ENCODE measurements at places on chromosomes 3 and 15. TPM values are rescaled to one million over a fixed set of nuclear protein-coding genes. Genes with fewer than 3 reads are reported as not detected.

SLC22A14 gene
- not detected for total RNA-seq

AADAC gene
- total RNA-seq: 14.2 TPM

CRYGS gene
- 1.4 TPM for total RNA-seq

LMAN1L gene
- not detected for total RNA-seq

RARRES1 gene
- 7.6 TPM for total RNA-seq

SENP2 gene
- 18.2 TPM for total RNA-seq

OXTR gene
- 10.4 TPM for total RNA-seq

GHSR gene
- not detected for total RNA-seq

TEX55 gene
- total RNA-seq: not detected

B2M gene
- total RNA-seq: 419 TPM

PFKFB4 gene
- 9.0 TPM for total RNA-seq

GPR62 gene
- total RNA-seq: not detected

EBLN2 gene
- total RNA-seq: 0.70 TPM

ISL2 gene
- total RNA-seq: 3.8 TPM

C3orf18 gene
- 2.5 TPM for total RNA-seq

NR2E3 gene
- total RNA-seq: not detected

CNTN4 gene
- not detected for total RNA-seq

CFAP44 gene
- 2.0 TPM for total RNA-seq

GNAT1 gene
- total RNA-seq: not detected

ERICH6 gene
- total RNA-seq: not detected

ADPGK gene
- total RNA-seq: 78.9 TPM

TMCO5A gene
- not detected for total RNA-seq

GOLGA8H gene
- 1.6 TPM for total RNA-seq

PLXNA1 gene
- 22.1 TPM for total RNA-seq

CCR1 gene
- not detected for total RNA-seq

FAM162A gene
- total RNA-seq: 33.2 TPM

MUC13 gene
- 8.3 TPM for total RNA-seq

SLC28A2 gene
- not detected for total RNA-seq

REC114 gene
- total RNA-seq: not detected

CHRFAM7A gene
- total RNA-seq: 7.9 TPM

CPN2 gene
- not detected for total RNA-seq

RAD51 gene
- total RNA-seq: 17.1 TPM

KNL1 gene
- 6.5 TPM for total RNA-seq

RAB6B gene
- 2.1 TPM for total RNA-seq

AAGAB gene
- total RNA-seq: 70.1 TPM

CLDN1 gene
- total RNA-seq: 23.3 TPM

IP6K1 gene
- total RNA-seq: 21.3 TPM

TGM4 gene
- 0.18 TPM for total RNA-seq

ZNF80 gene
- not detected for total RNA-seq

EHHADH gene
- total RNA-seq: 3.8 TPM

MUC4 gene
- 0.07 TPM for total RNA-seq

RPL29 gene
- 1,309 TPM for total RNA-seq

TMEM207 gene
- total RNA-seq: not detected

HYAL3 gene
- 9.6 TPM for total RNA-seq

LACTB gene
- total RNA-seq: 24.3 TPM

TRH gene
- not detected for total RNA-seq

ACY1 gene
- total RNA-seq: 26.8 TPM

ROBO2 gene
- not detected for total RNA-seq

GOLGA6L7 gene
- not detected for total RNA-seq

POLR2M gene
- total RNA-seq: 54.4 TPM

SKOR1 gene
- 0.07 TPM for total RNA-seq

GCSAM gene
- total RNA-seq: not detected

CCNB2 gene
- total RNA-seq: 93.8 TPM

NR1I2 gene
- total RNA-seq: not detected

CCR2 gene
- not detected for total RNA-seq

SQOR gene
- total RNA-seq: 102 TPM

C15orf62 gene
- total RNA-seq: not detected

LRRC49 gene
- 4.1 TPM for total RNA-seq

CCR9 gene
- not detected for total RNA-seq
